Stimulated activated CD4-positive, alpha-beta T cell treated with anti-CD3 and anti-CD28 coated beads, TNF-alpha, amount 100 ng/mL, for 1 hour (primary cell): ENCODE measurements at places on chromosomes 1 and 21.

DNA sequence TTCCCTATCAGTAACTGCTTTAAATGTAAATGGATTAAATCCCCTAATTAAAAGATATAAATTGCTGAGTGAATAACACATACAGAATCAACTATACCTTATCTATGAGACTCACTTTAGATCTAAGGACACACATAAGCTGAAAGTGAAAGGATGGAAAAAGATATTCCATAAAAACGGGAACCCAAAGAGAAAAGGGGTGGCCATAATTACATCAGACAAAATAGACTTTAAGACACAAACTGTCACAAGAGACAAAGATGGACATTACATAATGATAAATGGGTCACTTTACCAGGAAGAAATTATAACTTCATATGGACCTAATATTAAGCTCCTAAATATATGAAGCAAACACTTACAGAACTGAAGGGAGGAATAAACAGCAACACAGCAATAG is 59.2 kb downstream of the SLC25A24 start:
- DNase-seq: no peak

GRCh38 chr1:42038261-42038660 is 114.9 kb upstream of the GUCA2B start:
- no peak for DNase-seq

- DNase-seq: no peak
Observed at GRCh38 chr1:33029209-33029608, 7.5 kb downstream of the AK2 start.

DNA sequence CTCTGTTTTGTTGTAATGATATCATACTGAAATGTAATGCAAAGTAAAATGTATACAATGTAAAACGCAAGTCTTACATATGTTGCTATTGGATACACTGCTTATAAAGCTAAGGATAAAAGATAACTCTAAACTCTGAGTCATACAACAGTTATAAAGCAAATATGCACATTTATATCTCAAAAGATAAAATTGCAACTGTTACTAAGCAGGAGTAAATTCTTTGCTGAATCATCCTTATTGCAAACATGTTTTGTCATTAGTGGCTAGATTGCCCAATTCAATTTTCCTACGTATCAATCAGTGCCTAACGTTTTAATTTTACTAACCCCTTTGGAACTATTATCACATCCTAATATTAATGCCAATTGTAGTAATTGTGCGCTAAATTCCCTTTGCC is 762.9 kb downstream of the LTN1 start:
- DNase-seq: no peak

DNA sequence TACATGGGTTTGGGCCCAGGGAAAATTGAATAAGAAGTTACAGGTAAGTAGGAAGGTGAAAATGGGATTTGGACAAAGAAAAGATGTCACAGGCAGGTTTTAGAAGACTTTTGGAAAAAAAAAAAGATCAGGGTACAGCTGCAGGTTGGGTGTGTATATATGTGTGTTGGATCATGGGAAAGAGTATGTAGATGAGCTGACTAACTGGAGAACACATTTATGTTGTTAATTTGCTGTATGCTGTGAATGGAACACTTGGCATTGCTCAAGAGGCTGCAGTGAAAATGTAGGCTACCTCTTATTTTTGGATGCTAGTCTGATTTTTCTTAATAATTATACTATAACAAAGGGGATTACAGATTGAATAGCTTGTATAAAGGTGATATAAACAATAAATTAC is 577.7 kb upstream of the USP24 start:
- DNase-seq: no peak

GRCh38 chr21:35548904-35549615 is 500.0 kb upstream of the RUNX1 start:
- DNase-seq: no peak

GRCh38 chr1:241603731-241604245 is 36.4 kb downstream of the CHML start:
- DNase-seq: no peak

- DNase-seq: no peak
Observed at GRCh38 chr1:185681034-185681633, 53.1 kb upstream of the HMCN1 start.

DNA sequence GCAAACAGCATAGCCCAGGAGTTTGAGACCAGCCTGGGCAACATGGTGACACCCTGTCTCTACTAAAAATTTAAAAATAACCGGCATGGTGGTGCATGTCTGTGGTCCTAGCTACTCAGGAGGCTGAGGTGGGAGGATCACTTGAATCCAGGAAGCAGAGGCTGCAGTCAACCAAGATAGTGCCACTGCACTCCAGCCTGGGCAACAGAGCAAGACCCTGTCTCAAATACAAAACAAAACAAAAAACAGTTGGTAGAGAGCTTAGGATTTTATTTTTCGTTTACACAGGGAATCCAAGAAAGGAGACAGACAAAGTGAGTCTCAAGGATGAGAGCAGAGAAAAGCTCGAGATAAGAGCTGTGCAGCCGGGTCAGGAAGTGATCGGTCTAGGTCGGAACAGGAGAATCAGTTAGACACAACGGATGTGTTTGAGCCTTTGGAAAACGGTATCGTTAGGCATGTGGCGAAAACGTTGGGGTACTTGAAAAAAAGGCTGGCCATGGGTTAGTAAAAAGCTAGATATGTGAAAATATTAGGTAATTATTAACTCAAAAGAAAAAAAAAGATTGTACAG is 1.7 kb upstream of the MIB2 start:
- DNase-seq: no peak

DNA sequence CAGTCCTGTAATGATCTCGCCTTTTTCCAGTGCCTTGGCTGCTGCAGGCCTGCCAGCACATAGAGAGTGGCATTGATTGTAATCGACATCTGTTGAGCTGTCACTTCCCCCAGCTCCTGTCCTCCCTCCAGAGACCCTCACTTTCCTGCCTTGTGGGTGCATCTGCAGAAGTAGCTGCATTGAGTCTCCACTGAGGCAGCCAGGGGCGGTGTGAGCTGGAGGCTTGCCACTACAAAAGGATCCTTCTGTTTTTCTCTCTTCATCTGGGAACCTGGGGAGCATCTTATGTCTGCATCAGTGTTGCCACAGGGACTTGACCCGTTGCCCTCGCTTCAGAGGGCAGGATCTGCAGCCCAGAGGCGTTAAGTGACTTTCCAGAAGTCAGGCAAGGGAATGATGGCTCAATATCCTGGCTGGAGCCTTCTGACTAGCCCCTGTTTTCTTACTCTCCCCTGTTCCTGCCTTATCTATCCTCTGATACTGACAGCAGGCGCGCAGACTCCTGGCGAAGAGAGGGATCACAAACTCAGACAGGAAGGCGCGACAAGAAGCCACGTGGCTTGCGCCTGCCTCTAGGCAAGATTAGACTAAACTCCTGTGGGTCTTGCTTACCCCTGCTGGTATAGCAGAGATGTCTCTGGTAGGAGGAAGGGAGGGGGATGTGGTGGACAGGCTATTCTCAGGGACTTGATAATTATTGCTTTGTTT is 13.3 kb upstream of the FMOD start:
- no peak for DNase-seq

DNA sequence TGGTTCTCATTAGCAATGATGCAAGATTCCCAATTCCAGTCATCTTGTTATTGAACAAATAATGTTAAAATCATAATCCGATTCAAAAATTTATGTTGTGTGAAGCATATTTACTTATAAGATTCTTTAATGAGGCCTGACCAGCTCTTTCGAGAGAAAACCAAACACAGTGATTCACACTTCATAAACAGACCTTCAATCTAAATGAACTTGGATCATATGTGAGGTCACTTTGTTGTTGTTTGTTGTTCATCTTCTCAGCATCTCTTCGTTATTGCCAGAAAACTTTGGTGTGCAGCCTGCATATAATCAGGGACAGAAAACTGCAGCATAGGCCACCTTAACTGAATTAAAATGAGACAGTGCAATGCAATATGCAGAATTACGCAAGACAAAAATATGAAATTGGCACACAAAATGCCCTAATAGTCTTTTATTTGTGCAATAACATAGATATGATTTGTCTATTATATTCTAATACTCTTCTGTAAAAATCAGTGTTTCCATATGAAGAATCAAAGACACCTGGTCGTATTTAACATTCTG is 30.1 kb downstream of the NCAM2 start:
- no peak for DNase-seq

- DNase-seq: no peak
Observed at GRCh38 chr21:14548779-14549178, 2.7 kb upstream of the SAMSN1 start.

DNA sequence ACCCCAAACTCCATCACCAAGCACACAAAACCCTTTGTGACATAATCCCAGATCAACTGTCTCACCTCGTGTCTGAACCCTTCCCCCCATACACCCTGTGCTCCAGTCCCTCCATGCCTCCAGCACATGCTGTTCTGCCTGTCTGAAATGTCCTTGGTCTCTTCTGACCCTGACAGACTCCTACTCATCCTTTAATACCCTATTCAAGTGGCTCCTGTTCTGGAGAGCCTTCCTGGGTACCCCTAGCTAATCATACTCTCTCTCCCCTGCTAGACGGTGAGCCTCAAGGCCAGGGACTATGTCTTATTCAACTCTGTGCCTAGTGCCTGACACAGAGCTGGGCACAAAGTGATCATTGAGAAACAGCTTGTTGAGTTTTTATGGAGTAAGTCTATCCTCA is 125.0 kb downstream of the LACTBL1 start:
- DNase-seq: no peak

DNA sequence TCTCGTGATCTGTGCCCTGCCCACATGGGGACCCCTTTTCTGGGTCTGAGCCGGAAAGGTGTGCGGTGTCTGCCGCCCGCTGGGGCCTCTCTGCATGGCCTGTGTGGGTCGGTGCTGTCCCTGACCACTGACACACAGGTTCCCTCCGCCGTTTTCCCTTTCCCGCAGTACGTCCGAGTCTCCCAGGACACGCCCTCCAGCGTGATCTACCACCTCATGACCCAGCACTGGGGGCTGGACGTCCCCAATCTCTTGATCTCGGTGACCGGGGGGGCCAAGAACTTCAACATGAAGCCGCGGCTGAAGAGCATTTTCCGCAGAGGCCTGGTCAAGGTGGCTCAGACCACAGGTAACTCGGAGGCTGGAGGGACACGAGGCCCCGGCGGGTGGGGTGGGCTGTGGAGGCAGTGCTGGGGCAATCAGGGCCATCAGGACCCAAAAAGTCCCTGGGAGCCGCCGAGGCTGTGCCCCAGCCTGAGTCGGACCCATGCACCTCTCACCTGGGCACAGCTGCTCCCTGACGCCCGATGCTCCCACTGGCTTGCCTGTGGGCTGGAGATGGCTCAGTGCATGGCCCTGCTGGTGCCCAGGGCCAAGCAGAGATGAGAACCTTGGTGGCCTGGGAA is 13.3 kb downstream of the TRPM2 start:
- DNase-seq: no peak

DNA sequence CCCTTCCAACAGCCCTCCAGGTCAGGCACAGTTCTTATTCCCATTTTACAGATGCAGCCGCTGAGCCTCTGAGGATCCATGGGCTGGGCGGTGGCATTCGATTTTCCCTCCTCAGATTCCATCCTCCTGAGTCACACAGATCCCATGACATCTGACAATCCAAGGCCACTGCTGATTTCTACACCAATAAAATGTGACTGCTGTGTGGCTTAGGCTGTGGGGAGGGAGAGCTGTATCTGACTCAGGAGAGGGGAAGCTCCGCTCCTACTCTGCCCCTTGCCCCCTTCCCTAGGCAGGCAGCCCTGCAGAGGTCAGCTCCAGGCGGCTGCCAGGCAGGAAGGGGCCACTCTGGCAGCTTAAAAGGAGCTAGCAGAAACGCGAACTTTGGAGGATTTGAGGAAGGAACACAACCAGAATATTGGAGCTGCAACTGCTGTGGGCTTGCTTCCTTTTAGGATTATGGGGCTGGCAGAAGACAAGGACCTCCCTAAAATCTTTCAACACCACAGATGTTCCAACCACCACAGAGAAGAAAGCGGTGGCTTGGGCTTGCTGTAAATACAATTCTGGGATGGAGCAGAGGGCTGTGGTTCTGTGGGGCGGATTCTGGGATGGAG is 50.0 kb downstream of the MRPL37 start:
- DNase-seq: no peak

DNA sequence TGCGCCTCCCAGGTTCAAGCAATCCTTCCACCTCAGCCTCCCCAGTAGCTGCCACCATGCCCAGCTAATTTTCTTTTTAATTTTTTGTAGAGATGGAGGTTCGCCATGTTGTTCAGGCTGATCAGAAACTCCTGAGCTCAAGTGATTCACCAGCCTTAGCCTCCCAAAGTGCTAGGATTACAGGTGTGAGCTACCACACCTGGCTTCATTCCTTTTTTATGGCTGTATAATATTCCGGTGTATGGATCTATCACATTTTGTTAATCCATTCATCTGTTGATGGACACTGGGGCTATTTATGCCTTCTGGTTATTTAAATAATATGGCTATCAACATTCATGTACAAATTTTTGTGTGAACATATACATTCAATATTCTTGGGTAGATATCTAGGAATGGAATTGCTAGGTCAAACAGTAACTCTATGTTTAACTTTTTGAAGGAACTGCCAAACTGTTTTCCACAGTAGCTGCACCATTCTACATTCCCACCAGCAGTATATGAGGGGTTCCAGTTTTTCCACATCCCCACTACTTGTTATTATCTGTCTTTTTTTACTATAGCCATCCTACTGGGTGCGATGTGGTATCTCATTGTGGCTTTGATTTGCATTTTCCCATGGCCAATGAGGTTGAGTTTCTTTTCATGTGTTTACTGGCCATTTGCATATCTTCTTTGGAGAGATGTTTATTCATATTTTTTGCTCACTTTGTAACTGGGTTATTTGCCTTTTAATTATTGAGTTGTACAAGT is 11.0 kb downstream of the SLC27A3 start:
- DNase-seq: no peak

- no peak for DNase-seq
Observed at GRCh38 chr1:12052008-12052573, 11.0 kb upstream of the TNFRSF8 start.

GRCh38 chr1:7783178-7783711 is 846 bp upstream of the PER3 start:
- DNase-seq: no peak

DNA sequence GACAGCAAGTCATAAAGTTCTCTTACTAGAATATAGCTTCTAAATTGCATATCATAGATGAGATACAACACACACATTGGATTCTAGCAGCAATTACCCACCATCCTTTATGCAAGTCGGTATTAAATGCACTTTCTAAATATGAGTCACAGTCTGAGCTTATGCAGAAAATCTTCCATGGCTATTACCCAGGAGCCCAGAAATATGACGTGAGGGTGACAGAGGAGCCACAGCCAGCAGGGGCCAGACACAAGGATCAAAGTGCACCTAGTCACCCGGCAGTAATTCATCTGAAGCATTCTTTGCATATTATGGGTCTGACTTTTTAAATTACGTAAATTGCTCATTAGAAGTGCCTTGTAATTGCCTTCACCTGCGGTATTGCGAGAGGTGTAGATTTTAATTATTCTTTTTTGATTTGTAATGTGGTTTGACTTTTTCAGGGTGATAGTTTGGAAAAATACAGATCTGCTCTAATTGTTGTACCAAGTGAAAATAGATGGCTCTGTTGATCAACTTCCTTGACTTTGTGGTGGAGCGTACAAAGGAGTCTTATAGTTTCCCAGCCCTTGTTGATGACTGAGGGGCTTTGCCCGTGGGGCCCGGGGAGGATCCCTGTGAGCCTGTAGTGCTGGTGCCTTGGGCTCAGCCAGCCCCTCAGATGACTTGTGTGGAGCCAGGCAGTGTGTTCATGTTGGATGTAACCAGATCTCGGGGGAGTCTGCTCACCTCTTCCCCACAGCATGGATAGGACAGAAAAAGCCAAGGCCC is 470.0 kb upstream of the VAMP3 start:
- DNase-seq: no peak
